Renal pelvis (tissue), 12 donors: ENCODE measurements at places on chromosomes 4 and X. TPM values are rescaled to one million over a fixed set of nuclear protein-coding genes. Genes with fewer than 3 reads are reported as not detected.

SPCS3 gene
- 98.1 TPM for polyA plus RNA-seq

DNA sequence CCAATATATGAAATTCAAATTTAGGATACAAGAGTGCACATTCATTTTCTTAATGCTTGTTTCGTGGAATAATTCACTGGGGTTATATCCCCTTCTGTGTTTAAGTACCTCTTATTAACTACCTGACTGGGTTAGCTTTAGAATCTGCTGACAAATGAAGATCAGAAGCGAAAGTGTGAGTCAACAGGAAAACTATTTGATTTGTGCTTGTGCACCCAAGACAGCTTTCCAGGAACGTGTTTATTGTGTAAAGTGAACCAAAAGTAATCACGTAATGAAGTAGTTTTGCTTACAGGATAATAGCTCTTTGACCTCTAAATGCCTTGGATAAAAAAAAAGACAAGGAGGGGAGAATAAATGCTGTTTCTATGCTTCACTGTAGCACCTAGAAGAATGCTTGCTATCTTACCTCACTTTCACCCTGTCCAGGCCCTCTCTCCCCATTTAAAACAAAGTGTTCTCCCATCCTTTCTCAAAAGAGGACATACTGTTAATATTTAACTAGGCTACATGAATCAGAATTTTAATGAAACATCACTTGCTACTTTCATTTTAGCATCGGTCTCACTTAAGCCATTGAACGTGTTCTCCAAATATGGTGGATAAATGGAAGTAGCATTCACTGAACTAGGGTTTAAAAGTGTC lies 141.9 kb downstream of the THOC2 start:
- no peak for DNase-seq

DNA sequence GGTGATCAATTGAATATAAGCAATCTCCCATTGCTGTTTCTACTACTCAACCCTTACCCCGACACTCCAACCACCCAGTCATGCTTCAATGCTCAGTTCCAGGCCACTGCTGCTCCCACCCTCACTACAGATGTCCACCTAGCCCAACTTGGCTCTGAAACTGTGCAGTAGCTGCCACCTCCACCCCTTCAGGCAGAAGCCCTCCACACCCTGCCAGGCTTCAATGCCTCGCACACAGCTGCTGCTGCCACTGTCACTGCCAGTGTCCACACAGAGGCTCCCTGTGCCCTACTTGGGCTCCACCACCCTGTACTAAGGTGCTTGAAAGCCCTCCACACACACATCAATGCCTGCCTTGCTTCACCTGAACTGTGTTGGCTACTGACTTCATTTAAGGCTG lies 34.6 kb downstream of the LAMTOR3 start:
- DNase-seq: no peak

- DNase-seq: no peak
Measured at GRCh38 chr4:136900696-136901095, 631.6 kb downstream of the PCDH18 start.

- DNase-seq: no peak
Measured at GRCh38 chrX:97016106-97016505, 132.4 kb downstream of the RPA4 start.

- no peak for DNase-seq
Measured at GRCh38 chr4:1008840-1009541, 2.4 kb upstream of the FGFRL1 start.

GRCh38 chr4:90318193-90318592 lies 191.0 kb downstream of the CCSER1 start:
- DNase-seq: no peak

DNA sequence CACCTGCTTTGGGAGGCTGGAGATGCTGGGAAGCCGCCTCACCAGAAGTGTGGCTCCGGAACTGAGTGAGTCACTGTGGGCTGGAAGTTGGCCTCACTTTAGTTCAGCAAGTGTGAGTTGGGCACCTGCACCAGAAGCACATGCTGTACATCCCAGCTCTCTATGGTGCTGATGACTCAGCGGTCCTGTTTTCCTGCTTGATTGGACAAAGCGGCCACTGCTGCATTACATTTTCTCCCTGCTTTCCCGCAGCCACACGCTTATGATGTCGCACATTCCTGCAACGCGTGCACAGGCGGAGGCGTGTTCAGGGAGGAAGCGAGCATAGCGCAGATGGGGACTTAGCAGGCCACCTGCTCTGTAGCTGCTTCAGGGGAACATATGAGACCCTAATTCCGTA lies 26.7 kb upstream of the CLDN34 start:
- DNase-seq: no peak

- no peak for DNase-seq
Measured at GRCh38 chr4:48180234-48180633, 46.2 kb upstream of the TXK start.

DNA sequence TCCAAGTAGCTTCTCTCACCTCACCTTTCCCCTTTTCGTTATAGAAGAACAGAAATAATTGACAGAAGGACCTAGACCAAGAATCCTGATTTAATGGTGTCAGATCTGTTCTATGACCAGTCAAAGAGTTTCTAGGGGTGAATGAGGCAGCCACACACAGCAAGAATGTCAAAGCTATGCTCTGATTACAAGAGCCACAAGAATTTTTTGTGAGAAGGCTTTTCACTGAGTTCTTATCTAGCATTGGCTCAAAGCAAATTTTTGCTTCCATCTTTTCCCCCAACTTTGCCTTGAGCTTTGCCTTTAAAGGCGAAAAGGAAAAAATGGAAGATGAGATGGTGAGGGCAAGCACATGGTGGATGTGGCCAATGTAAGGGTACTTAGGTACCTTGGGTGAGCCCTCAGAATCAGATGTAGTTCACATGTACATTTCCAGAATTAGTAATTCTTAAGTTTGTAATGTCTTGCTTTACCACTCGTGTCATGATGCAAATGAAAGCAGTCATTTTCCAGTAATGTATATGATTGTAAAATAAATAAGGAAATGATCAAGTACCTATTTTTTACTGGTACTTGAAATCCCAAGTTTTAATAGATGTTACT lies 23.5 kb downstream of the FMR1 start:
- no peak for DNase-seq

- no peak for DNase-seq
Measured at GRCh38 chr4:58871509-58871908, 1761.3 kb upstream of the IGFBP7 start.
